ENCODE measurements at places on chromosomes 12 and 14.

DNA sequence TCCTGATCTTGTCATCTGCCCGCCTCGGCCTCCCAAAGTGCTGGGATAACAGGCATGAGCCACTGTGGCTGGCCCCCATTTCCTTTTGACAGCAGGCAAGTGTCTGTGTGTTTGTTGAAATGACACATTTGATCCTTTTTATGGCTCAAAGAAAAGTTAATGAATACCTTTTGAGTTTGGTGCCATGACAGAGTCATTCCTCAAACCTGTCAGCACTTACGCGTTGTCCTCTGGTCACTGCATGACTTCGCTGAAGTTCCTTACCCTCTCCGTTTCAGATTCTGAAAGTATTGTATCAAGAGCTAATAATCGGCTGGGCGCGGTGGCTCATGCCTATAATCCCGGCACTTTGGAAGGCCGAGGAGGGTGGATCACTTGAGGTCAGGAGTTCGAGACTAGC lies 32.4 kb downstream of the NEMF start:
- no peak for DNase-seq

- no peak for DNase-seq
Measured at GRCh38 chr14:98137131-98138025, 1134.6 kb downstream of the BCL11B start.

- no peak for DNase-seq
Measured at GRCh38 chr14:104509673-104510072, 69.9 kb upstream of the C14orf180 start.

DNA sequence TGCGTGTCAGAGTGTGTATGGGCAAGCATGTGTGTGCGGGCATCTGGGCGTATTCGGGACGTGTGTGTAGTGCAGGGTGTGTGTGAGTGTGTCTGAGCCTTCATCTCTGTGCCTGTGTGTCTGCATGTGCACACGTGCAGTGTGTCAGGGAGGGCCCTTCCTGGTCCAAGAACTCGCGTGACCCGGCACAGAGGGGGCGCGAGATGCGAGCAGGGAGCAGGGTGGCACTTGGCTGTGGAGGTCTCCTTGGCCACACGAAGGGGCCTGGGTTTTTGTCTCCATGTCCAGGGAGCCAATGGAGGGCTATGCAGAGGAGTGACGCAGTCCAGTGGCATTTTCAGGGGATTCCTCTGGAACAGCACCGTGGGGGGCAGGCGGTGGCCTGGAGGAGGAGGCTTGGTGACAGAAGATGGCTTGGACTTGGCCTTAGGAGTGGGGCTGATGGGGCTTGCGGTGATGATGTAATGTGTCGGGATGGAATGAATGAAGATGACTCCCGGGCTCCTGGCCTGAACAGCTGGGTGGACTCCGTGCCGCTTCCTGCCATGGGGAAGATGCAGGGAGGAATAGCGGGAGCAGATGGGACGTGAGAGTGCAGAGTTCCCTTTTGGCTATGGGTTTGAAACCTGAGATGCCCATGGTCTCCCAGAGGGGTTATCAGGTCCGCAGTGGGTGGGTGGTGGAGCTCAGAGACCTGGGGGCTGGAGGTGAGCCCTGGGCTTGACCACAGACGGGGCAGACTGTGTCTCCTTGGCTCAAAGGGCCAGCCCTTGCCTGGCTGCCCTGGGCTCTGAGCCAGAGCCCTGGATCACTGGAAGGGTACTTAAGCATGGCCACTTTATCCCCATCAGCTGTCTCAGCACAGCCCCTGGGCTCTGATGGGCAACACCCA lies 208.3 kb downstream of the PHETA1 start:
- no peak for DNase-seq

DNA sequence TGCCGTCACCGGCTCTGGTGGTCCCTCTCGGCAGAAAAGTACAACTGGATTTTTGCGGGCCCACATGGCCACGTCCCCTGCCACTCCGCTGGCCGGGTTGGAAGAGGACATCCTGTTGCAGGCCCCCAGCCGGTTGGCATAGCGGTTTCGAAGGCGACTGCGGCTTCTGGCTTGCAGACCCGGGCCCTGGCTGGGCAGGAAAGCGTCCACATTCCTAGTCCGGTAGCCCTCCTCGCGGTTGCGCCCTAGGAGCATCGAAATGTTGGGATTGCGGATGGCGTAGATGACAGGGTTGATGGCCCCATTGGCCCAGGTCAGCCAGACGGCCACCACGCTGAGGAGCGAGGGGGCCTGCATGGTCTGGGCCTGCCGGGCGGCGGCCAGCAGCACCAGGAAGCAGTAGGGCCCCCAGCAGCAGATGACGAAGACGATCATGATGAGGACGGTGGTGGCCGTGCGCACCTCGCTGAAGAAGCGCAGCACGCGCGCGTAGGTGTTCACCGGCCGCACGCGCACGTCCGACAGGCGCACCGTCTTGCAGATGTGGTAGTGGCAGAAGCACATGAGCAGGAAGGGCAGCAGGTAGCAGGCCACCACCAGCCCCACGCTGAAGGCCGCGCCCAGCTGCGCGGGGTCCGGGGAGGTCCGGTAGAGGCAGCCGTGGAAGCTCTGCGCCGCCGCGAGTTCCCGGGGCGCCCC lies 1.2 kb downstream of the GPR135 start:
- DNase-seq, result no peak

DNA sequence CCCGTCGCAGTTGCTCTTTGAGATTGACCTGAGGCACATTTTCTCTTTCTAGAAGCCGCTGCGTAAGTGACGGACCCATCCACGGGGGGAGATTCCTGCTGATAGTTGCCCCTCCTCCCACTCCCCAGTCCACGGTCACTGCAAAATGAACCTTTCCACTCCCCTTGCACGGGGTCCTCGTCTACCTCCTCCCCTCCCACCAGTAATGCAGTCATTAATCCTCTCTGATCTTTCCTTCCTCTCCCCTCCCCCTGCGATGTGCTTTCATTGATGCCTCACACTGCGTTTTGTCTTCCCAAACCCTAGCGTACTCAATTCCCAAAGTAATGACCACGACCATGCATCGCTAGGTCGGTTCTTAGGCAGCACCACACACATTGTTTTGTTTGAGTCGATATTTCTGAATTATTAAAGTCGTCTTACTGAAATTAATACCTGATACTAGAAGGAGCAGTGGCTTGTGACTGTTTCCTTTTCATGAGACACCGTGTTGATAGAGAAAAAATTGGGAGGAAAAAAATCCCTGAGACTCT lies 857 bp downstream of the ETNK1 start:
- peak; percentile 5 for DNase-seq

DNA sequence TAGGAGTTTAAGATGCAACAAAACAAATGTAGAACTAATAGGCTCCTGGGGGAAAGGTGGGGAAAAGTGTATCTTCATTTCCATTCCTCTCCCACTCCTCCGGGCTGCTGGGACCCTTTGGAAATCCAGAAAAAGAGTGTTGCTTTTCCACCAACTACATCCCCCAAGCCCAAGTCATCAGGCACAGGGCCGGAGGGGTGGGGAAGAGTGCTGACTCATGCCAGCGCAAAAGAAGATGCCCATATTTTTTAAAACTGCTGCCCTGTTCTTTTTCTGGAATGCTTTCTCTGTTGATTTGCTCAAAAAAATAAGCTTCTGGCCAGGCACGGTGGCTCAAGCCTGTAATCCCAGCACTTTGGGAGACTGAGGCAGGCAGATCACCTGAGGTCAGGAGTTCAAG lies 70.9 kb downstream of the TBK1 start:
- no peak for DNase-seq

DNA sequence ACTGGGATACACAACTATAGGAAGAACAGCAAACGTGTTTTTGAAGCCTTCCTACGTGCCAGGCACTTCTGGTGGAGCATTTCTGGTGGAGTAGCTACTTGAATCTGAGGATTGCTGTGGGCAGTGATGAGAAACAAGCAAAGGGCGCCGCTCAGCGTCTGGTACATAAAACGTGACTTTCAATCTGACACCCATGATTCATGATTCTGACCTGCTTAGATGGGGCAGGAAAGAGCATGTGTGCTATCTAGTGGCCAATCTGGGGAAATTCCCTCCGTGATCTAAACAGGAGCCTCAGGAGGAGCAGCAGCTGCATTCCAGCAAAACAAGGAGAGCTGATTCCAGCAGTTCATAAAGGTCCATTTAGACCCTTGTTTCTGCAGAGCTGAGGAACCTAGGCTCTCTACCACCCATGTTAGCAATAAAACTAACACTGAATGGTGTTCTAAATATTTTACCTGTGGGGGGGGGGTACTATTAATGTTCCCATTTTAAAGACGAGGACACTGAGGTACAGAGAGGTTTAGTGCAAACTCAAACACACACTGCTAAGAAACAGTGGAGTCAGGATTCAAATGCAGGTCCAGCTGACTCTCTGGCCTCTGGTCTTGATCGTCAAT lies 37.8 kb downstream of the PAH start:
- no peak for DNase-seq

GRCh38 chr12:229441-230191 lies 15.7 kb upstream of the SLC6A12 start:
- no peak for DNase-seq

DNA sequence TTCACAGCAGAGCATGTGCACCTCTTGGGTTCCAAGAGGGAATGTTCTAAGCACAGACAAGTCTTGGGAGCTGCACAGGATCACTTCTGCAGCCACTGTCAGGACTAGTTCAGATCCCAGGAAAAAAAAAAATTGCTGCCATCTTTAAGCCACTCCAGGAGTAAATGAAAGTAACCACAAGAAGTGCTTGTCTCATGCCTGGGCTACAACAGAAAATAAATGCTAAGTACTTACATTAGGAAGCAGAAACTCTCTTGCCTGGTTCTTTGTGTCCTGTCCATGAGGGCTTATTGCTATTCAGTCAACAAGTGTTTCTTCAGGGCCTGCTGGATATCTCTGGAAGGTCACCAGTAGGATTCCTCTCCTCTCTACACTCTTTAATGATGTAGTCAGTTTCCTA lies 176.1 kb downstream of the KTN1 start:
- DNase-seq, result no peak

DNA sequence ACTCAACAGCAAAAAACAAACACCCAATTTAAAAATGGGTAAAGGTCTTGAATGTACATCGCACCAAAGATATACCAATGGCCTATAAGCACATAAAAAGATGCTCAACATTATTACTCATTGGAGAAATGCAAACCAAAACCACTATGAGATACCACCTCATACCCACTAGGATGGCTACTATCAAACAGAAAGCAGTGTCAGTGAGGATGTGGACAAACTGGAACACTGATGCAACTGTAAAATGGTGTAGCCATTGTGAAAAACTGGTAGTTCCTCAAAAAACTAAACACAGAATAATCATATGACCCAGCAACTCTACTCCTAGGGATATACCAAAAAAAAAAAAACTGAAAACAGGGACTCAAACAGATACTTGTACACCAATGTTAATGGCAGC lies 49.3 kb downstream of the CDK17 start:
- no peak for DNase-seq

- DNase-seq, result no peak
Measured at GRCh38 chr14:70391493-70392391, 25.1 kb downstream of the SYNJ2BP start.

- no peak for DNase-seq
Measured at GRCh38 chr14:72305561-72305960, 373.3 kb downstream of the RGS6 start.

- no peak for DNase-seq
Measured at GRCh38 chr12:124410354-124411175, 115.7 kb downstream of the RFLNA start.

Data from stimulated activated CD4-positive, alpha-beta T cell treated with anti-CD3 and anti-CD28 coated beads, TNF-alpha, amount 100 ng/mL, for 4 hours (primary cell).